ENCODE measurements at places on chromosomes 1 and 21. TPM values are rescaled to one million over a fixed set of nuclear protein-coding genes. Genes with fewer than 3 reads are reported as not detected.

Gene LCE1B
- total RNA-seq: not detected

Gene CCDC190
- total RNA-seq: not detected

Gene DPH2
- 28.1 TPM for total RNA-seq

Gene KRTAP13-2
- total RNA-seq: not detected

Gene CD2
- total RNA-seq: 278 TPM

Gene NES
- total RNA-seq: not detected

Gene GIPC2
- total RNA-seq: 0.38 TPM

Gene ADAMTS4
- total RNA-seq: 0.38 TPM

Gene C1orf56
- total RNA-seq: 2.0 TPM

Gene UQCRH
- total RNA-seq: 302 TPM

Gene DENND2C
- total RNA-seq: 0.29 TPM

Gene CEP170
- 39.3 TPM for total RNA-seq

Gene ZBTB7B
- 74.8 TPM for total RNA-seq

Gene CD52
- 951 TPM for total RNA-seq

Gene CFHR1
- not detected for total RNA-seq

Gene AGL
- 15.1 TPM for total RNA-seq
